ENCODE measurements at places on chromosomes 3 and 15. TPM values are rescaled to one million over a fixed set of nuclear protein-coding genes. Genes with fewer than 3 reads are reported as not detected.

The TGM5 gene
- polyA plus RNA-seq, result not detected

DNA sequence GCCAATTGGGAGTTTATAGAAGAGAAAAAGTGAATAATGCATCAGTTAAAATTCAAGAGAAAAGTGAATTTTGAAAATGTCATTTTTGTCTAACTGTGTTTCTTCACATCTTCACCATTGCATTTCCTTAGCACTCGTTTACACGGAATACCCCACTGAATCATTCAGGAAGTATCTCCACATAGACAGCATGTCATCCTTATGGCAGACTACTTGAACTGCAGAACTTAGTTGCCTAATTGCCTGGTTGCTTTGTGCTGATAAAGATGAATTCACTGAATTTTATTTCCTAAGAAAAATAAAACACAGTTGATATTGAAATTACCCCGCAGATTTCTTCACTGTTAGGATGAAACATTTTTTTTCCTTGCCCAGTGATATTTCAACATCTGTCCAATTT is 627.1 kb downstream of the ROBO1 start:
- no peaks in the 10 kb centered on the region for H3K4me1 ChIP-seq
- H3K27me3 ChIP-seq, result no peaks in the 10 kb centered on the region
- no peak overlapping the region for H3K27ac ChIP-seq
- no peak overlapping the region for H3K4me3 ChIP-seq

GRCh38 chr3:50912746-50913145 is 238.0 kb downstream of the DOCK3 start:
- H3K27me3 ChIP-seq, result peaks cover 3% of the 10 kb centered on the region
- no peaks in the 10 kb centered on the region for H3K36me3 ChIP-seq
- no peak overlapping the region for H3K4me3 ChIP-seq
- no peak for DNase-seq
- H3K27ac ChIP-seq, result no peak overlapping the region

The GALNT15 gene
- polyA plus RNA-seq, result not detected

DNA sequence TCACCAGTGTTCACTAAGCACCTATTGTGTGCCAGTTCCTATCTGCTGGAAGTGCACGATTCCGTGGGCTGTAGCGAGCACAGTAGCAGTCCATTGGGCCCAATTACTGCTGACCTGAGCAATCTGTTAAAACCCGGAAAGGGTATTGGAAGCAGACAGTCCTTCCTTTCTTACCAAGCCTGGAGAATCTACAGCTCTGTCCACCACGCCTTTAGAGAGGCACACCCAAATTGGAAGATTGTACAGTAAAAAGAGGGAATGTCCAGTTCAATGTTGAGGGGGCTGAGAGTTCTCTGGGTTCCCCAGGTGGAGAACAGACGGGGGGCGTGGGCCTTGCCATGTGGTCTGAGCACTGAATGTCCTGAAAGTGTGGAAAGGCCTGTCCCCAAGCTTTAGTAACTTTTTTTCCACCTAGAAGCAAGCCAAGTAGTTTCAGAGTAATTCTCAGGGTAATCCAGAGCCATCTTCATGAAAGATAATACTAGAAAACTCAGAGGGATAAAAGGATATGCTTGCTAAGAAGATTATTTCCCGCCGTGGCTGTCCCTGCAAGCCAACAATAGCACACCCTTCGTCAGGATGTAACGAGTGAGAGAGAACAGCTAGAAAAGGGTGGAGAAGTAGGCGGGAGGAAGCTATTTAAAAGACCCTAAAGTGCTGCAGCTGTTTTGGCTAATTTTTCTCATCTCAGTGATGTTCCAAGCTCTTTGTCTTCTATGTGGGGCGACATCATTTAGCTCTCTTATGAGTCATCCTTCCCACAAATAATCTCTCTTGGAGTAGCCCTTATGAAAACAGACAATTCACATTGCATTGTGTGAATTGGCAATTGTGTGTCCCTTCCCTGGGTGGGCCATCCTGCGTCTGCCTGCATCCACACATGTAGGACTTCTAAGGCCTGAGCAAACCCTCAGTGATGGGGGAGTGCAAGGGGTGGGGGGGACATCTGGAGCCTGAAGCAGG is 181.0 kb downstream of the ATG7 start:
- no peaks in the 10 kb centered on the region for H3K27me3 ChIP-seq
- H3K4me1 ChIP-seq, result no peaks in the 10 kb centered on the region
- H3K4me3 ChIP-seq, result no peak overlapping the region

The ITIH1 gene
- 2.0 TPM for polyA plus RNA-seq

The ACKR4 gene
- polyA plus RNA-seq, result 0.21 TPM

- DNase-seq, result peak; percentile 55
- no peaks in the 10 kb centered on the region for H3K27me3 ChIP-seq
- no peak overlapping the region for H3K4me3 ChIP-seq
- H3K4me1 ChIP-seq, result peaks cover 49% of the 10 kb centered on the region
- H3K36me3 ChIP-seq, result no peaks in the 10 kb centered on the region
These were observed 12.2 kb upstream of the VIPR1 start for GRCh38 chr3:42490243-42490642.

DNA sequence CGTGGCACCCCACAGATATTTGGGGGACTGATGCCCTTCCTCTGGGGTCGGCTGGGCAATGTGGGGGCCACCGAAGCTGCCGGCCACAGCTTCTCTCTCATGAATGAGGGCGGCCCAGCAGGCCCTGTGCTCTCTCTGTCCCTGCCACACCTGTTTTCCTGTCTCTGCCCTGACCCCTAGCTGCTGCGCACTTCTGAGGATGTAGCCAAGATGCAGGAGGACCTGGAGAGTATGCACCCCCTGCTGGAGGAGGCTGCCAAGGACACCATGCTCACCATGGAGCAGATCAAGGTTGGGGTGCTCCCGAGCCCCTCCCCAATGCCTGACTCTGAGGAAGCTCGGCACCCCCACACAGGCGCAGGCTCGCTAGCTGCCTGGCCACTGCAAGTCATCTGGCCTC is 59.7 kb downstream of the SEMA3G start:
- no peak overlapping the region for H3K27ac ChIP-seq
- peak; percentile 35 for DNase-seq
- no peak overlapping the region for H3K4me3 ChIP-seq
- no peaks in the 10 kb centered on the region for H3K27me3 ChIP-seq
